Liver (tissue), 10 donors: ENCODE measurements at places on chromosomes 4 and X. TPM values are rescaled to one million over a fixed set of nuclear protein-coding genes. Genes with fewer than 3 reads are reported as not detected.

GRCh38 chr4:168634276-168634802, 137.5 kb downstream of the PALLD start:
- no peak for DNase-seq

- DNase-seq = no peak
These were observed 131.7 kb downstream of the SLC4A4 start for GRCh38 chr4:71470524-71470923.

GRCh38 chrX:91434351-91435168, at the start of gene PABPC5:
TSS of gene PABPC5 (plus strand) at chrX:91434839. CDS start at chrX:91435578, 739 bp downstream.
- DNase-seq = peak; percentile 33

Gene SH3RF1
- 1.8 TPM for total RNA-seq

DNA sequence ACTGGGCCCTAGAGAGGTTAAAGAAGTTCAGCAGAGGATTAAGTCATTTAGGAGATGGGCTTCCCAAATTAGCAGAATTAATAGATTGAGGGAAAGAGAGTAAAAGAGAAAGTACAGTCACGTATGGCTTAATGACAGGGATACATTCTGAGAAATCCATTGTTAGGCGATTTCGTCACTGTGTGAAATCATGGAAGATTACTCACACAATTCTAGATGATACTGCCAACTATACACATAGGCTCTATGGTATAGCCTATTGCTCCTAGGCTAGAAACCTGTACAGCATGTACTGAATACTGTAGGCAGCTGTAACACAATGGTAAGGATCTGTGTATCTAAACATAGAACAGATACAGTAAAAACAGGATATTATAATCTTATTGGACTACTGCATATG, 180.6 kb downstream of the RNF150 start:
- no peak for DNase-seq

GRCh38 chrX:86195343-86195742, 47.1 kb downstream of the DACH2 start:
- DNase-seq = no peak

Gene SLC9B2
- total RNA-seq = 36.2 TPM

- DNase-seq = no peak
These were observed 10.0 kb downstream of the CLCN4 start for GRCh38 chrX:10166731-10167151.

Gene KLB
- 31.0 TPM for total RNA-seq

DNA sequence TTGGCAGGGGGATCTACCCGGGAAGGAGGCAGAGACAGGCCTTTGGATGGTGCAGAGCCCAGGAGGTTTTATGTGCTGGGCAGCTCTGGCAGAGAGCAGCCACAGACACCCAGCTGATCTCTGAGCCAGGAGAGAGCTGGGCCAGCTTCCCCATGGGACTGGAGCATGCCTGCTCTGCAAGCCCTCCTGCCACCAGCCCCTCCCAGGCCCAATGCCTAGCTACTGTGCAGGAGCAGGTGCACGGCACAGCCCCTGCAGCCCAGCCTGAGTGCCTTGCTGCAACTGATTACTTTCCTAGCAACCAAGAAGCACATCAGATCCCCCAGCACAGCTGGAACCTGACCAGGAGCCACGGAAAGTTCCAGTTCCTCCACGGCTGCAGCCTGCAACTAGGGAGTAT, 57.8 kb upstream of the BEND2 start:
- DNase-seq = no peak

- no peak for DNase-seq
These were observed 390.7 kb upstream of the GALNT7 start for GRCh38 chr4:172777729-172778431.

GRCh38 chr4:47698837-47699236, 139.0 kb downstream of the CORIN start:
- DNase-seq = no peak

DNA sequence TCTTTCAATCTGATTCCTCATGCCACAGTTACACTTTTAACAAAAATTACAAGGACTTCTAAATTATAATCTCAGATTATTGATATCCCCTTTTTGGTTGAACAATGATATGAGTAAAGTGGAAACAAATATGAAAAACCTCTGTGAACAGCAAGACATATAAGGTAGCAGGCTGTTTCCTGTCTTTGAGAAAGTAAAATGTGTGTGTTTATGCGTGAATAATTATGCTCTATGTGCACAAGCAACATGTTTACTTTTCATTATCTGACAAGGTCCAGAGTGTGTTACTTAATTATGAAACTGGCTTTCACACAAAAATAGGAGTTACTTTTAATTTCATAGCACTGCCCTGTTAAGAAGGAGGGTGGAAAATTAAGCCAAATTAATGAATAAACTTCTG, 43.1 kb downstream of the DDIT4L start:
- DNase-seq = no peak

Gene PASD1
- not detected for total RNA-seq

DNA sequence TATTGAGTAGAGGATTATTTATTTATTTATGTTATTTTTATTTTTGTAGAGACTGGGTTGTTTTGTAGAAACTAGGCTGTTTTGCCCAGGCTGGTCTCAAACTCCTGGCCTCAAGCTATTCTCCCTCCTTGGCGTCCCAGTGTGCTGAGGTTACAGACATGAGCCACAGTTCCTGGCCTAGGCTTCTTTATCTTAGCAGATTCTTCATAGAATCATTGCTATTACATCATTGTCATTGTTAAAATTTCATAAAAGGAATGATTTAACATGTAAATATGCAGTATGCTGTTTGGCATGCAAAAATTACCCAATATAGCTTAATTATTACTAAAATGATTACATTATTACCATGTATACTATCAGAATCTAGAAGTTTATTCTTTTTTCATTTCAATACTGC, 24.2 kb downstream of the SULT1E1 start:
- DNase-seq = no peak

Gene ZXDA
- total RNA-seq = 1.9 TPM

GRCh38 chr4:61783050-61783449, 582.9 kb downstream of the ADGRL3 start:
- no peak for DNase-seq

DNA sequence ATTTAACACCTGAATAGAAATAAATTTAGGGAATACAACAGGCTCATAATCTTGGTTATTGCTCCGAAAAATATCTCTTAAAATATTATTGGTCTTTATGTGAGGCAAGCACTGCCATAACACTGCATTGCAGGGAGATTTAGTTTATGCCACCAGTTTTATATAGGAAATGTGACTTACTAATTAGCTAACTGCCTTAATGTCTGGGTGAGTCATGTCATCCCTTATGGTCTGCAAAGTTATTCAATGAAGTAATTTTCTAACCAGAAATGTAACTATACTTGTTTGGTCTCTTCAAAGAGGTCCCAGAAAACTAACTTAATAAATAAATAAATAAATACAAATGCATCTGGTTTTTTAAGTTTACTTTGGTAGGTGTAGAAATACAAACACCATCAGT, 597.2 kb downstream of the GALNTL6 start:
- no peak for DNase-seq

DNA sequence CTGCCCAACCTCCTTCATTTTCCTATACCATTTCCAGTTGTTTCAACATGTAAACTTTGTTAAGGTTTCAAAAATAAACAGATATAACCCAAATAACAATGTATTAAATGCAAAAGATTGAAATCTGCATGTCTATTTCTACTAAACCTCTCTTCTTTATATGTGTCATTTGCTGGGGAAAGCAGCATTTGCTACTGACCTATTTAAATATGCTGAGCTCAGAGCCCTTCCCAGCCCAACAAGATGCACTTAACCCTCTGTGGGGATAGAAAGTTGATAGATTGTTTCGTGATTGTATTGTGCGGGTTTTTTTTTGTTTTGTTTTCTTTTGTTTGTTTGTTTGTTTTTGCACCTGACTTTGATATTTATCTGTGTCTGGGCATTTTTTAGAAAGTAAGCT, 139.5 kb downstream of the UCHL1 start:
- no peak for DNase-seq

Gene XG
- 0.93 TPM for total RNA-seq

DNA sequence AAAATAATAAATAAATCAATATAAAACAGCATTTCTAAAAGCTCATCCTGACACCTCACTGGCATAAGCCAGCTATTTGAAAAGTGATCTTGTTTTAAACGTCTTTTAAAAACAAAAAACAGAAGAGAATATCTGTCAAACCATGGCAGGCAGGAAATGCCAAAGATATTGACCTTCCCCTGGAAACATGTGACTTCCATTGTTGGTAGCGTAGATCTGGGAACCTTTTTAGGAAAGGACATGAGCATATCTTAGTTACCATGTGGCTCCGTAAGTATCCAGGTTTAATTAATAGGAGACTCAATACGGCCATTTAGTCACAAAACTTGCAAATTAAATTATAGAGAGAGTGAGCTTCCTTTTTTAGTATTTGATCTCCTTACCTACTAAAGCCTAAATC, 83.0 kb upstream of the KLHL4 start:
- no peak for DNase-seq

DNA sequence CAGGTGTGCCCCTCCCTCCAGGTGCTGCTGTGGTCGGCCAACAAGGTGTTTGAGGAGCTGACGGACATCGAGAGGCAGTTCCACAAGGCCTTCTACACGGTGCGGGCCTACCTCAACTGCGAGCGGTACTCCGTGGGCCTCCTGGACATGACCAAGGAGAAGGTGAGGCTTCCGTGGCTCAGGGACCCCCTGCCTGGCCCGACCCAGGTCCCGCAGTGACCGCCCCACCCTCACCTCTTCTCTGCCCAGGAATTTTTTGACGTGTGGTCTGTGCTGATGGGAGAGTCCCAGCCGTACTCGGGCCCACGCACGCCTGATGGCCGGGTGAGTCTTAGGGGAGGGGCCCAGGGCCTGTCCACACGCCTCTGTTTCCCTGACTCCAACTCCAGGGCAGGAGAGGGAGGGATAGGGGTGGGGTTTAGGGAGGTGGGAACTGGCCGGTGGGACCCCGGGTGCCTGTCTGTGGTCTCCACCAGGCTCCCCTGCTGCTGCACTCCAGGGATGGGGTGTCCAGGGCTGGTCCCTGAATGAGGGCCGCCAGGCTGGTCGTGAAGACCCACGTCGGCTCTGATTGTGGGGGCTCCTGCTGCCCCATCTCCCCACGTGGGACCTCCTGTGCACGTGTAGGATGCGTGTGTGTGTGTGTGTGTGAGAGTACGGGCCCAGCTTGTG, 20.1 kb downstream of the ATP5ME start:
- no peak for DNase-seq

- no peak for DNase-seq
These were observed 526.7 kb upstream of the FRG1 start for GRCh38 chr4:189414021-189414420.

- DNase-seq = no peak
These were observed 62.6 kb downstream of the GRXCR1 start for GRCh38 chr4:42954963-42955669.

DNA sequence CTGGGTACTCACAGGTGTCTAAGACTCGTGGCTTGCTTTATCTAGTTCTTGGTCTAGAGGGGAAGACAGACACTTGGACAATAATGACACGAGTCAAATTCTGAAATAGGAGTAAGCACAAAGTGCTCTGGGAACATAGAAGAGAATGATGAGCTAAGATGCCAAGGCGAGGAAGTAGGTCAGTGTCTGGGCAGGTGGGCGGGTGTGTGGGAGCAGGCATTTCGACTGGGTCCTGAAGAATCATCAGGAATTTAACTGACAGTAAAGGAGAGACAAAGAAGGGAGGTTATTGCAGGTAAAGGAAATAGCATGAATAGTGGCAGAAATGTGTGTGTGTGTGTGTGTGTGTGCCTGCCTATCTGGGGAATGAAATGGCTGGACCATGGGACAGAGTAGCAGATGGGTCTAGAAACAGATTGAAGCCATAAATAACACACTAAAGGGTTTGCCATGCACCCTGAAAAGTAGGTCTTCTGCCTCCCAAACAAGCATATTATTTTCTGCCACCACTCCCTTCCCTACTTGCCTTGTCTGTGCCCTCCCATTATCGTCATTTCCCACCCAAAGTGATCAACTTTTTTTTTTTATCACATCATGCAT, 58.4 kb upstream of the SLC25A43 start:
- no peak for DNase-seq

Gene SSX2
- not detected for total RNA-seq

GRCh38 chr4:5895287-5895686, 2.4 kb upstream of the CRMP1 start:
- no peak for DNase-seq

Gene RASSF6
- total RNA-seq = 0.09 TPM

DNA sequence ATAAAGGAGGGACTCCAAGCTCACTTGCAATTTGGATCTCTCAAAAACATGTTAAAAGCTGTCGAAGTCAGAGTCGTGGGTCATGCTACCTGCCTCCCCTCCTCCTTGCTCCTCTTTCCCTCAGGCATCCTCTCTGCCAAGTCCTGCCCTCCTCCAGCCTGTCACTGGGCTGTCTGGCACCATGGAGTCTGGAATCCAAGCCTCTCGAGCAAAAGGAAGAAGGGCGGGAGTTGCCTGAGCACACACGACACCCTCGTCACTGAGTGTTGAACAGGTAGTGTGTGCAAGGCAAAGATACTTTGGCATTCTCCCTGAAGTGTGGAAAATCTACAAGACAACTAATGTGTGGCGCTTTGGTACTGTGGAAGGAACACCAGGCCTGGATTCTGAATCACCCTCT, 62.2 kb downstream of the HAUS3 start:
- DNase-seq = no peak
